Activated naive CD8-positive, alpha-beta T cell treated with anti-CD3 and anti-CD28 coated beads, Interleukin-2, amount 10 ng/mL, durations not matched to agents 7 days and 5 days (primary cell): ENCODE measurements at places on chromosomes 7 and 10. TPM values are rescaled to one million over a fixed set of nuclear protein-coding genes. Genes with fewer than 3 reads are reported as not detected.
A peak's percentile ranks its signal among the peaks of the same experiment; 100 is the strongest.

TRIL gene
- not detected for total RNA-seq

NSUN5 gene
- total RNA-seq = 51.5 TPM

- no peak for DNase-seq
- no peak overlapping the region for H3K4me3 ChIP-seq
- H3K36me3 ChIP-seq = no peaks in the 10 kb centered on the region
- H3K27me3 ChIP-seq = peaks cover 2% of the 10 kb centered on the region
Measured at GRCh38 chr7:27048438-27048837, 47.4 kb downstream of the HOXA1 start.

GRCh38 chr7:8084836-8085235 lies 116.2 kb downstream of the GLCCI1 start:
- H3K36me3 ChIP-seq = peaks cover 14% of the 10 kb centered on the region
- no peaks in the 10 kb centered on the region for H3K27me3 ChIP-seq
- no peak overlapping the region for H3K27ac ChIP-seq
- H3K4me1 ChIP-seq = no peaks in the 10 kb centered on the region
- H3K4me3 ChIP-seq = no peak overlapping the region

- H3K4me1 ChIP-seq = peaks cover 18% of the 10 kb centered on the region
- H3K4me3 ChIP-seq = no peak overlapping the region
- no peak overlapping the region for H3K27ac ChIP-seq
- DNase-seq = no peak
Measured at GRCh38 chr10:122510736-122511135, 49.4 kb downstream of the HTRA1 start.

- no peak overlapping the region for H3K4me3 ChIP-seq
- DNase-seq = no peak
- H3K27ac ChIP-seq = no peak overlapping the region
- H3K4me1 ChIP-seq = no peaks in the 10 kb centered on the region
- H3K27me3 ChIP-seq = peaks cover 2% of the 10 kb centered on the region
- H3K36me3 ChIP-seq = no peaks in the 10 kb centered on the region
Measured at GRCh38 chr7:88522771-88523293, 216.1 kb upstream of the STEAP4 start.

DNA sequence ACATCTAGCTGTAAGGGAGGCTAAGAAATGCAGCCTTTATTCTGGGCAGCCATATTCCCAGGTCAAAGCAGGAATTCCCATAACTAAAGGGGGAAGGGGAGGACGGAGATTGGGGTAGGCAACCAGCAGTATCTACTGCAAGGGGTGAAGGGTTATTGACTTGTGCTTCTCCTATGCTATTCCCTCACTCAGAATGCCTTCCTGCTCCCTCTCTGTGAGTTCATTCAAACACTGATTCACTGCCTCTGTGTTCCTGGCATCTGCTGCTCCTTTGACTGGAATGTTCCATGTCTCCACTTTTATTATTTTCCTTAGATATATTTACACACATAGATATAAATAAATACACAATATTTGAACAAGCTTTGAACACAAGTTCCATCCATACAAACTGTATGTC lies 11.1 kb downstream of the HTR7 start:
- H3K4me3 ChIP-seq = no peak overlapping the region
- DNase-seq = no peak
- H3K27me3 ChIP-seq = peaks cover 19% of the 10 kb centered on the region
- H3K27ac ChIP-seq = no peak overlapping the region
- H3K4me1 ChIP-seq = no peaks in the 10 kb centered on the region

GRCh38 chr10:1063232-1063865 lies 7.2 kb downstream of the WDR37 start:
- H3K4me1 ChIP-seq = peaks cover 54% of the 10 kb centered on the region
- H3K4me3 ChIP-seq = peak overlapping the region; percentile 72
- H3K27me3 ChIP-seq = no peaks in the 10 kb centered on the region

DNA sequence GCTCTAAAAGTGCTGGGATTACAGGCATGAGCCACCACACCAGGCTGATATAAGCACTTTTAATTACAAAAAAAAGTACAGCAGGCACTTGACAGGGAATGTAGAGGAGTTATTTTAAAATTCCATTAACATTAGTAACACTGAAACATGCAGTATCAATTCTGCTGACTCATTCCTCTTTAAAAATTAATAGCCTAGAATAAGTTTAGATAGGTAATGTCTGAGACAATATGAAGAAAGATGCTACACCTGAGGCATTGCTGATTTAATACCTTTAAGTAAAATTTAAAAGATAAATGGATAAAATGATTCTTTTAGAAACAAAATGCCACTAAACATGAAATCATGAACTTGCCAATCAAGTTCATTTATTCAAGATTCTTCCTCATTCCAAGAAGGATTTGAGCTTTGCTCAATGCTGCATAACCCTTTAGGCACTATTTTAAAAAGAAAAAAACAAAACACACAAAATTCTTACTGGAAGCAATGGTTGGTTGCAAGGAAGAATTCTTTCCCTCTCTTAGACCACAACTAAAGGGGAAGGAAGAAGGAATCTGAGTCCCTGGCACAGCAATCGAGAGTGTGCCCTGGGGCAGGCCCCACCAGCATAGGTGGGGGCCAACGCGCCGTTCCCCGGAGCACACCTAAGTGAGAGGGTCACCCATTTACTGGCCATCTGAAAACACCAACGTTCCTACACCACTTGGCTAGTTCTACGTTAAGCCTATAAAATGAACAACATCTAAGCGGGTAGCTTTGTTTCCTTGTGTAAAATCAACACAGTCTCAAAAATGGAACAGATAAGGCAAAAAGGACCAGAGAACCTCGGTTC lies 26.6 kb downstream of the ESYT2 start:
- no peak overlapping the region for H3K27ac ChIP-seq
- H3K4me1 ChIP-seq = peaks cover 12% of the 10 kb centered on the region
- DNase-seq = no peak
- no peaks in the 10 kb centered on the region for H3K27me3 ChIP-seq
- H3K36me3 ChIP-seq = peaks cover 39% of the 10 kb centered on the region

- H3K36me3 ChIP-seq = no peaks in the 10 kb centered on the region
- H3K27ac ChIP-seq = no peak within 1 kb of the TSS
- H3K27me3 ChIP-seq = no peaks in the 10 kb centered on the region
- DNase-seq = no peak
Measured at GRCh38 chr7:142885311-142886230, at the start of gene TRPV6. TSS of gene TRPV6 (minus strand) at chr7:142885745.
